ENCODE measurements at places on chromosomes 5 and 9. TPM values are rescaled to one million over a fixed set of nuclear protein-coding genes. Genes with fewer than 3 reads are reported as not detected.

Gene SLC6A18
- total RNA-seq, result not detected

Gene EIF4E1B
- not detected for total RNA-seq

Gene MEGF9
- 4.9 TPM for total RNA-seq

Gene RAPGEF1
- total RNA-seq, result 150 TPM

Gene HMMR
- 30.8 TPM for total RNA-seq

Gene TAF11L10
- total RNA-seq, result not detected

Gene PHYHD1
- 0.45 TPM for total RNA-seq

Gene SLC6A19
- total RNA-seq, result not detected

Gene FGF10
- not detected for total RNA-seq

Gene CDHR2
- total RNA-seq, result 0.45 TPM

DNA sequence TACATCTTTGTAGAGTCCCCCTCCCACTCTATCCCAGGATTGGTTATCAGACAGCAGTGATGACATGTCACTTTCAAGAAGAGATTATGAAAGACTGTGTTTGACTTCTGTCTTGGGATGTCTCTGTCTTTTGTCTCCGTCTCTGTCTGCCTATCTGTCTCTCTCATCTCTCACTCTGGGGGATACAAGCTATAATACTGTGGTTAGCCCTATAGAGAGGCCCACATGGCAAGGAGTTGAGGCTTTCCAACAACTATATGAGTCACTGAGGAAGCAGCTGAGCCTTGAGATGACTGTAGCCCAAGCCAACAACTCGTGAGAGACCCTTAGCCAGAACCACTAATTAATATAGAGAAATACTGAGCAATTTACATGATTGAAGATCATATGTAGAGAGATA lies 284.8 kb downstream of the PDE4D start:
- peaks cover 15% of the 10 kb centered on the region for H3K4me1 ChIP-seq
- H3K36me3 ChIP-seq, result no peaks in the 10 kb centered on the region
- DNase-seq, result peak; percentile 58

GRCh38 chr9:114174876-114175771 lies 19.8 kb downstream of the COL27A1 start:
- H3K27ac ChIP-seq, result no peak overlapping the region
- H3K4me1 ChIP-seq, result no peaks in the 10 kb centered on the region
- H3K36me3 ChIP-seq, result no peaks in the 10 kb centered on the region
- H3K4me3 ChIP-seq, result no peak overlapping the region

DNA sequence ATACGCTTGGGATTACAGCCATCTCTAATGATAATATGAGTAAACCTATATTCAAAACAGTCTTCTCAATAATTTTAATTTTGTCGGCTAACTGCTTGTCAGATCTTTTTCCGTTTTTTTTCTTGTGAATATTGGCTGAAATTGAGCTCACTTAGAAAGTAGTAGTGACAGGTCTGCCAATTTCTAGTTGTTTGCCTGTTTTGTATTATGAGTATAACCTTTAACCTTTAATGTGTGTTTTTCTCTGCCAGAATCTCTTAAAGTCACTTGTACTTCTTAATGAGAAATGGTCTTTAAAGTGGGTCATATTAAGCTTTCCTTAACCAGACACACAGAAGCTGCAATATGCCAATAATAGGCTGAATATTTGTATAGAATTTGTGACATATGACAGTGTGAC lies 511.0 kb downstream of the CSNK1G3 start:
- no peaks in the 10 kb centered on the region for H3K4me1 ChIP-seq
- no peak overlapping the region for H3K27ac ChIP-seq
- no peaks in the 10 kb centered on the region for H3K27me3 ChIP-seq
- no peaks in the 10 kb centered on the region for H3K36me3 ChIP-seq

DNA sequence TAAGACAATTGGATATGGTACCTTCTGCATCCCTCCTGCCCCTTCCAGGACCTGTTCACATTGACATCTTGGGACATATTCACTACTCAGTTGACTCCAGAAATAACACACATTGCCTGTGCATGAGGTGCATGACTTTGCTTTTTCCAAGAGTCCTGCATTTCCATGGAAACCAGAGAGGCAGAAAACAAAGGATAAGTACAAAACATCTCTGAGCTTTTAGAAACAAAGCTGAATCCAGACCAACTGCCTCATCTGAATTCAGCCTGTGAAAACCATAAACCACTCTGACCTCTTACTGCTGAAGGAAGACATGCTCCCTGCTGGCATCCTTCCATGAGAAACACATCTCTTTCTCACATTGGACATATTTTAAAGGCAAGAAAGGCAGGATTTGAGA lies 695.1 kb downstream of the TAF11L14 start:
- H3K4me1 ChIP-seq, result no peaks in the 10 kb centered on the region
- no peak overlapping the region for H3K27ac ChIP-seq
- no peaks in the 10 kb centered on the region for H3K36me3 ChIP-seq
- no peak for DNase-seq
- no peak overlapping the region for H3K4me3 ChIP-seq

DNA sequence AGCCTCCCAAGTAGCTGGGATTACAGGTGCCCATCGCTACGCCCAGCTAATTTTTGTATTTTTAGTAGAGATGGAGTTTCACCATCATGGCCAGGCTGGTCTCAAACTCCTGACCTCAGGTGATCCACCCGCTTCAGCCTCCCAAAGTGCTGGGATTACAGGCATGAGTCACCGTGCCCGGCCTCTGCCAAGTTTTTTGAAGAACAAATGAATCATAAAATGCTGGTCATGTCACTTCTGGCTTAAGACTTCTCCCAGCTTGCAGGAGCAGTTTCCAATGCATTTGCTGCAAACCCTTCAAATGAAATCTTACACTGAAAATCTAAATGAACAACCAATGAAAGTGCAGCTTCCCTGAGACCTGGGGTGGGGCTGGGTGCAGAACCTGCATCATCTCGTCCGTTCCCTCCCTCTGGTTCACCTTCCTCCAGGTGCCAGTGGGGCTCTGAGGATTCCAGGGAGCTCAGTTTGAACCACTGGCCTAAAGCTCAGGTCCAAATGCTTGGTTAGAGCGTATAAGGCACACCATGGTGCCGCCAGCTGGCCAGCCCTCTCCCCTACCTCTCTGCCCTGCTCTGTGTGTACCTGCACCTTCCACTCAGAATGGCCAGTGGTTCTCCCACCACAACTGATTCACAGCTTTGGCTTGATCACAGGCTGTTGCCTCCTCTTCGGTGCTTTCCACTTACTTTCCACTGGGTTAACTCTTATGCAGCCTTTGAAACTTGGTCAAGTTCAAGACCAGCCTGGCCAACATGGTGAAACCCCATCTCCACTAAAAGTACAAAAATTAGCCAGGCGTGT lies 39.8 kb upstream of the FUBP3 start:
- H3K4me1 ChIP-seq, result peaks cover 2% of the 10 kb centered on the region
- no peak overlapping the region for H3K4me3 ChIP-seq
- DNase-seq, result no peak
- H3K27me3 ChIP-seq, result peaks cover 46% of the 10 kb centered on the region

DNA sequence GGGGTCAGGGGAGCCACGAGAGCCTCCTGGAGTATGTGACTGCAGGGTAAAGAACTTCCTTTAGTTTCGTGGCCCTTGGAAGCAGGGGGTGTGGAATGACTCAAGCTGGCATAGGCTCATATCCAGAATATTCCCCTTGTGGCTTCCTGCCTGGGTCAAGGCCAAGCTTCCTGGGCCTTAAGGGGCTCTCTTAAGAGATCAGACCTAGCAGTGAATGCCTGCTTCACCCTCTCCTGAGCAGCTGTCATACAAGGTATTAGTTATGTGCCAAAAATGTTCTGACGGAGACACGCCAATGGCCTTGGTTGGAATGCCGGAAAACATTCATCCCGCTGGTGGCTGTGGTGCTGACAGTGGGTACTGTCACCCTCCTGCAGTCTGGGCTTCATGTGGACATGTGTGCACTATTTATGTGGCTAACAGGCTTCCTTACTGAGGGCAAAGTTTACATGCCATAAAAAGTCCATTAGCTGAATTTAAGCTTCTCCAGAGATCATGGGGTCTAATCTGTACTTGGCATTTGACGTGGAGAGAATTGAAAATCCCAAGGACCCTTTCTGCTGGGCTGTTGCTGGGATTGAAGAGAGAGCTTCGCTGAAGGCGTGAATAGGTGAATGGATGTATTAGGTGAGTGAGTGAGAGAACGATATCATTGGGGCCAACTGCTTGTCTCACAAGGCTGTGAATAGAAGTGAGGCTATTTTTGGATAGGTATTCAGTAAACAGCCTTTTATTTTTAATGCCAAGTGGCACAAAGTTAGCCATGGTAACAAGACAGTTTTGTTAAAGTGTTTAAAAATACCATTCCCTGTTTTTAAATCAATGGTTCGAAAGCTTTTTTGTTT lies 156.8 kb downstream of the MACROH2A1 start:
- H3K4me1 ChIP-seq, result peaks cover 2% of the 10 kb centered on the region
- no peaks in the 10 kb centered on the region for H3K27me3 ChIP-seq
- DNase-seq, result no peak
- H3K36me3 ChIP-seq, result no peaks in the 10 kb centered on the region
- no peak overlapping the region for H3K27ac ChIP-seq
- H3K4me3 ChIP-seq, result no peak overlapping the region

GRCh38 chr5:139422307-139422893 lies 16.9 kb downstream of the DNAJC18 start:
- H3K4me1 ChIP-seq, result peaks cover 32% of the 10 kb centered on the region
- peak; percentile 91 for DNase-seq
- H3K27me3 ChIP-seq, result no peaks in the 10 kb centered on the region
- H3K27ac ChIP-seq, result peak overlapping the region; percentile 62
- no peak overlapping the region for H3K4me3 ChIP-seq
- H3K36me3 ChIP-seq, result peaks cover 49% of the 10 kb centered on the region

DNA sequence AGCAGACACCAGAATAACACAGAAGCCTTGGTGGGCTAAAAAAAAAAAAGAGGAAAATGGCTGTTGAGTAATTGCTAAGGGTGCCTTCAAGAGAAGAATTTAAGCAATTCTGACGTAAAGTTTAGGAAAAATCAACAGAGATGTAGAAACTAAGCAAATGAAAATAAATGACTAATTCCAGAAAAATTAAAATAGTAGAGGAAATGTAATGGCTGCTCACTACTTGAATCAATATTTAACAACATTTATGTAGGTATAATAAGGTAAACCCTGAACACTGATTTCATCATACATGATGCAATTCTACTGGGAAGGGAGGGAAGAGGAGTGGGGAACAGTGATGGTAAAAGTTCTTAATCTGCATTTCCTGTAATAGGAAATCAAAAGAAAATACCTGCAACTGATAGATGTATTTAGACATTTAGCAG lies 41.4 kb downstream of the PUM3 start:
- DNase-seq, result no peak
- H3K4me3 ChIP-seq, result no peak overlapping the region
- H3K4me1 ChIP-seq, result peaks cover 12% of the 10 kb centered on the region

- H3K36me3 ChIP-seq, result no peaks in the 10 kb centered on the region
- DNase-seq, result no peak
- H3K27me3 ChIP-seq, result no peaks in the 10 kb centered on the region
- no peak overlapping the region for H3K27ac ChIP-seq
- no peak overlapping the region for H3K4me3 ChIP-seq
Observed at GRCh38 chr5:43352131-43352530, 38.9 kb upstream of the HMGCS1 start.

GRCh38 chr5:113448252-113448651 lies 13.5 kb upstream of the TSSK1B start:
- H3K27ac ChIP-seq, result no peak overlapping the region
- DNase-seq, result no peak
- no peaks in the 10 kb centered on the region for H3K4me1 ChIP-seq
- no peak overlapping the region for H3K4me3 ChIP-seq

- peaks cover 18% of the 10 kb centered on the region for H3K27me3 ChIP-seq
- H3K4me3 ChIP-seq, result no peak overlapping the region
- no peak for DNase-seq
- no peaks in the 10 kb centered on the region for H3K36me3 ChIP-seq
- no peaks in the 10 kb centered on the region for H3K4me1 ChIP-seq
- no peak overlapping the region for H3K27ac ChIP-seq
Observed at GRCh38 chr5:134242146-134242545, 16.3 kb upstream of the PPP2CA start.

DNA sequence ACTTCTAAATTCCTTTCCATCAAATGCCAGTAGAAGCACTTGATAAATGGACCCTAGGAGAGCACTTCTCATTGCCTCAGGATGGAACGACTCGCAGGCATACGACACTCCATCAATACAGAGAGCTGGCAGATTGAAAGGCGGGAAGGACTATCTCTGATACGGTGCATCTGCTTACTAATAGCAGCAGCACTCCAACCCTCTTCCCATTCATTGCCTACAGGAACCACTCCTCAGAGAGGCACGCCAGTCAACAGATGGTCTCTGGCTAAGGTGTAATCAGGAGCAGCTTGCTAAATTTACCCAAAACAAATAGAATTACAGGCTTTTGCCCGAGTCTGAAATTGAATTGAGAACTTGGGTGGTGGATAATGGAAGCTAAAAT lies 168.1 kb downstream of the EFNA5 start:
- peaks cover 8% of the 10 kb centered on the region for H3K4me1 ChIP-seq
- no peak overlapping the region for H3K4me3 ChIP-seq
- no peaks in the 10 kb centered on the region for H3K36me3 ChIP-seq
- no peak overlapping the region for H3K27ac ChIP-seq
- no peak for DNase-seq

- H3K4me1 ChIP-seq, result peaks cover 57% of the 10 kb centered on the region
- H3K4me3 ChIP-seq, result peak overlapping the region; percentile 77
- H3K36me3 ChIP-seq, result peaks cover 3% of the 10 kb centered on the region
- peak overlapping the region; percentile 81 for H3K27ac ChIP-seq
- peak; percentile 67 for DNase-seq
- H3K27me3 ChIP-seq, result no peaks in the 10 kb centered on the region
Observed at GRCh38 chr5:99033014-99033900, 104.5 kb upstream of the CHD1 start.

- no peaks in the 10 kb centered on the region for H3K27me3 ChIP-seq
- H3K36me3 ChIP-seq, result no peaks in the 10 kb centered on the region
- no peak for DNase-seq
- H3K27ac ChIP-seq, result no peak overlapping the region
Observed at GRCh38 chr5:17333755-17334154, 116.3 kb downstream of the BASP1 start.

- DNase-seq, result no peak
- no peaks in the 10 kb centered on the region for H3K36me3 ChIP-seq
- H3K4me1 ChIP-seq, result no peaks in the 10 kb centered on the region
- H3K27me3 ChIP-seq, result no peaks in the 10 kb centered on the region
- H3K27ac ChIP-seq, result no peak overlapping the region
Observed at GRCh38 chr5:27015758-27016157, 22.6 kb downstream of the CDH9 start.

- no peak for DNase-seq
- no peak overlapping the region for H3K4me3 ChIP-seq
- no peaks in the 10 kb centered on the region for H3K36me3 ChIP-seq
- H3K27me3 ChIP-seq, result no peaks in the 10 kb centered on the region
Observed at GRCh38 chr5:158637039-158637438, 462.7 kb downstream of the EBF1 start.

- no peaks in the 10 kb centered on the region for H3K4me1 ChIP-seq
- H3K27ac ChIP-seq, result no peak overlapping the region
- no peak for DNase-seq
- H3K36me3 ChIP-seq, result no peaks in the 10 kb centered on the region
Observed at GRCh38 chr5:8843771-8844170, 702.1 kb downstream of the SEMA5A start.

DNA sequence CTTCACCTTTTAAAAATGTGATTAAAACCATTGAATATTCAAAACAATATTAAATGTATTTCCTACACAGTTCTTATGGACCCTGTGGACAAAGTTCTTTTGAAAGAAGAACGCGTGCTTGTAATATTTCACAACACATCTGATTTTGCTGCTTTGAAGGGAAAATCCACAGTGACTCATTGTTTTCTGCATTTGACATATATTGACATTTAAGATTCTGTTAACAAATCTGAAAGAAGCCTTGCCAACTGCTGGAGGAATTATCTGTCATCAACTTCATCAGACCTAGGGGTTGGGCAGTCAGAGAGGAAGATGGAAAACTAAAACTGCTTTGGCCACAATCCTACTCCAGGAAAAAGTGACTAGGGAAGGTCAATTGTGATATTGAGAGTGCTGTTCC lies 56.9 kb upstream of the RASEF start:
- H3K27ac ChIP-seq, result no peak overlapping the region
- no peaks in the 10 kb centered on the region for H3K27me3 ChIP-seq
- H3K4me1 ChIP-seq, result no peaks in the 10 kb centered on the region
- DNase-seq, result no peak
- H3K36me3 ChIP-seq, result no peaks in the 10 kb centered on the region

Data from activated CD4-positive, alpha-beta T cell treated with anti-CD3 and anti-CD28 coated beads, Interleukin-2, amount 10 ng/mL, durations not matched to agents 24 days and 14 days (primary cell).